ENCODE measurements at places on chromosomes 12 and 14. TPM values are rescaled to one million over a fixed set of nuclear protein-coding genes. Genes with fewer than 3 reads are reported as not detected.

Gene PRB2
- not detected for total RNA-seq

DNA sequence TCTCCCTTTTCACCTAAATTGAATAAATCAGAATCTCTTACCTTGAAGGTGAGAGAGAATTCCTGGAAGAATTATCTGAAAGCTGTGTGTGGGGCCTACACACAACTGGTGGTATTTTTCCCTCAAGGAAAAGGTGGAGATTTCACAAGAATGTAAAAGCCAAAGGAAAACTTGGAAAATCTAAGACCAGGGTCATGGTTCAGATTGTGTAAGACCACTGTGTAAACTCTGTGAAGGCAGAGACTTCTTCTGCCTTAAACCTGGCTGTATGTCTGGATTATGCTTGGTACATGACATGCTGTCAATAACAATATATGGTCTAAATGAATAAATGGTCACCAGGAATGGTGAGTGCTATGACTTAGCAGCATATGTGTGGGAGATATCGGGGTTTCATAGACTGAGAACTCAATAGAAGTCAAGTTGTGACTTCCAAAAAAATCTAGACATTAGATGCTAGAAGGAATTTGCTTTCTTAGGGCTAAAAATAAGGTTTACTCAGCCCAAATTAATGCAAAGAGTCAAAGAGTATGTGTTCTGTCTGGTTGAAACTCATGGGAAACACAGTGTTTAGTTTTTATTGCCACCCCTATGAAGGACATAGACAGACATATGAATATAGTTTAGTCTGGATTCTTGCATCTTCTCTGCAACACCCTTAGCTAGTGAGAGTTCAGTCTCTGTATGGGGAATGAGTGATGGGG lies 163.7 kb downstream of the SNAPC1 start:
- H3K27ac ChIP-seq, result no peak overlapping the region
- H3K36me3 ChIP-seq, result no peaks in the 10 kb centered on the region
- H3K27me3 ChIP-seq, result no peaks in the 10 kb centered on the region
- no peak for DNase-seq

DNA sequence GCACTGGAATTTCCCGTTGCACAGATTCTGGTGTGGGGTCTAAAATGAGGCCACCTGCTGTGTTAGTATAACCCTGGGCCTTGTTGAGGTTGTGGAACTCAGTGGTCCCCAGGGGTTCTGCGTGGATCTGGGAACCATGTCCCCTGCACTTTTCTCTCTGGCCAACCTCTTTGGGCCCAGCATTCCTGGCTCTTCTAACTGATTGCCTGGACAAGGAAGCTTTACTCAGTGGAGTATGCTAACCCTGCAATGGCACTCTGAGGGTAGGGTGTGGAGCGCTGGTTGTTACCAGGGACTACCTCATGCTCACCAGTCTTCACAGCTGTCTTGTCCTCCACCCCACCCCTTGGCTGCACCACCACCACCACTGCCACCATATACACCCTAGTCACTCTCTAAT lies 39.2 kb downstream of the CPM start:
- H3K36me3 ChIP-seq, result no peaks in the 10 kb centered on the region
- H3K4me3 ChIP-seq, result no peak overlapping the region
- no peak for DNase-seq
- no peaks in the 10 kb centered on the region for H3K27me3 ChIP-seq

- H3K27me3 ChIP-seq, result no peaks in the 10 kb centered on the region
- no peaks in the 10 kb centered on the region for H3K36me3 ChIP-seq
- no peak overlapping the region for H3K4me3 ChIP-seq
- H3K27ac ChIP-seq, result no peak overlapping the region
- H3K4me1 ChIP-seq, result no peaks in the 10 kb centered on the region
- DNase-seq, result no peak
Observed at GRCh38 chr14:61152851-61153364, 128.2 kb downstream of the TMEM30B start.

- H3K36me3 ChIP-seq, result no peaks in the 10 kb centered on the region
- no peak for DNase-seq
- H3K4me1 ChIP-seq, result no peaks in the 10 kb centered on the region
- H3K27ac ChIP-seq, result no peak overlapping the region
- H3K27me3 ChIP-seq, result no peaks in the 10 kb centered on the region
Observed at GRCh38 chr14:76639606-76640229, 121.5 kb upstream of the VASH1 start.

Gene KRT77
- total RNA-seq, result not detected

Gene GPR162
- total RNA-seq, result 3.6 TPM

Gene NGDN
- 17.6 TPM for total RNA-seq

DNA sequence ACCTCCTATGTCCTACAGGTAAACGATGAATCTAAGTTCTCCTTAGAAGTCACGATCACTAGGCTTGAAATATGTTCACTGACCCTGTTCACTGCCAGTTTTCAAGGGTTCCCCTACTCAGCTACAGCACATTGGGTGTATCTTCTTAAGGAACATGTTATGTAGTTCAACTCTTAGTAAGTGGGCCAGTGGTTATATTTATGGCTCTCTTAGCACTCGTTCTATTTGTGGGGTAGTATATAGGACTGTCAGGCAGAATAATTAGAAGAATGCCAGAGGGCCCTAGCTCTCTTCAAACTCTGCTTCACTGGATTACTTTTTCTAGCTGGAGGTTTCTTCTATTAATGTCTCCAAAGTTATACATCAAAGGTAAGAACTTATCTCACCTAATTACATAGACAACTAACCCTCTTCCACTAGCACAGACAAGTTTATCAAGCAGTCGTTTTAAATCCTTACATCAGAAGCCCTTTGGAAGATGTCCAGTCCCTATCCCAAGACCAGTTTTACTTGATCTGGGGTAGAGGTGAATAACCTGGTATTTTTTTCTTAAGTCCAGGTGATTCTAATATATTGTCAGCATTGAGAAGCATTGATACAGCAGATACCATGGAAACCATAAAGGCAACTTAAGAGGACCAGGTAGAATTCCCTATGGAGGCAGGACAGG lies 39.6 kb downstream of the ZFYVE26 start:
- H3K27ac ChIP-seq, result no peak overlapping the region
- H3K36me3 ChIP-seq, result no peaks in the 10 kb centered on the region
- DNase-seq, result no peak
- no peaks in the 10 kb centered on the region for H3K4me1 ChIP-seq
- no peak overlapping the region for H3K4me3 ChIP-seq
- H3K27me3 ChIP-seq, result no peaks in the 10 kb centered on the region

DNA sequence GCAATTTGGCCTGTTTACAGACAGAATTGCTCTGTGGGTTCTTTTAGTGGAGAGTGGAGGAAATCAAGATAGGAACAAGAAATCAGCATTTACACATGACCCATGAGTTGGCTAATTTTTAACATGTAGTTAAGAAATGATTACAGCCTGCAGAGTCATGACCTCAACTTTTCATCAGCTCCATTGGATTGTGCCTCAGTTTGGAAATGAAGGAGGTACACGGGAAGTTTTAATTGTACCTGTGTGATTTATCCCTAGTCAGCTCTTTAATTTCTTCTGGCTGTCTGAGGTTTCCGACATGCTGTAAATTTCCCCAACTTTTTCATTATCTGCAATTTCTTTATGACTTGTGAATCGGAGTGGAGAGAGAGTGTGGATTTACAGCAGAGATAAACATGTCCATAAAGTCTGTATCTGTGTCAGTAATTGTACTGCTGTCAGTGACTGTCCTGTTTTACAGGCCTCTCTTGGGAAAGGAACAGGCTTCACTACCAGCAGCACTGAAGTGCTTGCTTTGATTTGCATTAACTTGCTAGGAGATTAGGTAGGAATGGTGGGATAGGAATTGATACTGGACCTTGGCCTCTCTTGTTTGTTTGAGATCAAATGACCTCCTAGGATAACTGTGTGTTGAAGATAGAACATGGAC lies 49.2 kb downstream of the LIN52 start:
- no peak overlapping the region for H3K4me3 ChIP-seq
- H3K27ac ChIP-seq, result no peak overlapping the region
- no peak for DNase-seq
- H3K27me3 ChIP-seq, result no peaks in the 10 kb centered on the region
- H3K4me1 ChIP-seq, result no peaks in the 10 kb centered on the region

- no peak for DNase-seq
- no peaks in the 10 kb centered on the region for H3K4me1 ChIP-seq
- H3K4me3 ChIP-seq, result no peak overlapping the region
- H3K27ac ChIP-seq, result no peak overlapping the region
Observed at GRCh38 chr12:131990066-131990979, 40.6 kb downstream of the EP400 start.

DNA sequence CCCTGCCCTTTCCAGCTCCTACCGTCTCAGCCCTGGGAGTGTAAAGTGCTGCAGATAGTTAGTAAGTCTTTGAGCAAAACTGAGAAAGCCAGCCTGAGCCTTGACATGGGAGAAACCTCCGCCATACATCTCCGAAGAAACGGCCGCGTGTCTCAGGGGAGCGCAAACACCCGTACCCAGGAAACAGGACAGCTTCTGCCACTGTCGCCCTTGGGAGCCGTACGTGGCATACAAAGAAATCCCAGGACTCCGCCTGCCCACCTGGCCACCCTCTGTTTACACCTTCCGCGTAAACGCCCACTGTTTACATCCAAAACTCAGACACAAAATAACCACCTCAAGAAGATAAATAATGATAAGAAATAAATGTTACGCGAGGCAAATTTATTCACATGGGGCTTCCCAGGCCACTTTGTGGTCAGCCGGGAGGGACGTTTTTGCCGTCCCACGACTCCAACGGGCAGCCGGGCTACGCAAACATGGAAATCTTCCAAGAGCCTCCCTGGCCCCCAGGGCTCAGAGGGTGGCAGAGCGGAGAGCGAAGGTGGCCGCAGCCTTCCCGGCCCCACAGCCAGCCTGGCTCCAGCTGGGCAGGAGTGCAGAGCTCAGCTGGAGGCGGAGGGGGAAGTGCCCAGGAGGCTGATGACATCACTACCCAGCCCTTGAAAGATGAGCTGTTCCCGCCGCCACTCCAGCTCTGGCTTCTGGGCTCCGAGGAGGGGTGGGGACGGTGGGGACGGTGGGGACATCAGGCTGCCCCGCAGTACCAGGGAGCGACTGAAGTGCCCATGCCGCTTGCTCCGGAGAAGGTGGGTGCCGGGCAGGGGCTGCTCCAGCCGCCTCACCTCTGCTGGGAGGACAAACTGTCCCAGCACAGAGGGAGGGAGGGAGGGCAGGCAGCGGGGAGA lies at the start of gene BDKRB2:
Gene BDKRB2, plus strand, starts transcription at position 689 of the 908 bp plus-strand sequence. CDS start 32,269 bp downstream, outside the sequence.
- no peaks in the 10 kb centered on the region for H3K36me3 ChIP-seq
- peak within 1 kb of the TSS; percentile 37 for H3K4me3 ChIP-seq
- DNase-seq, result peak; percentile 61
- peaks cover 8% of the 10 kb centered on the region for H3K4me1 ChIP-seq

GRCh38 chr14:100278702-100279101 lies 27.5 kb downstream of the SLC25A29 start:
- no peaks in the 10 kb centered on the region for H3K27me3 ChIP-seq
- no peaks in the 10 kb centered on the region for H3K36me3 ChIP-seq
- no peak for DNase-seq
- H3K4me1 ChIP-seq, result peaks cover 24% of the 10 kb centered on the region

DNA sequence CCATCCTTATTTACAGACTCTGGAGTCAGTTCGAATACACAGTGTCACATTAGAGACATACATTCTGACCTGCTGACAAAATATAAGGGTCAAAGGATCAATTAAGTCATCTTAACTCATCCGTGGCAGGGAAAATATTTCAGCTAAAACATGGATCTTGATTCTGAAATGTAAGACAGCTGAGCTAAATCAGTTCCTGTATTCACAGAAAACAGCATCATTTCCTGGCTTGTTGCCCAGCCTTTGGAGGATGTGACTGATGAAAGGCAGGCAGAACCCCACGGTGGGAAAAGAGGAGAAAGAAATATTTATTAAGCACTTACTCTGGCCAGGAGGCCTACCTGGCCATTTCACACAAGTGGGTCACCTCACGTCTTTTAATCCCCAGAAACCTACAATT lies 101.9 kb downstream of the GAS2L3 start:
- H3K4me1 ChIP-seq, result no peaks in the 10 kb centered on the region
- peaks cover 13% of the 10 kb centered on the region for H3K27me3 ChIP-seq

DNA sequence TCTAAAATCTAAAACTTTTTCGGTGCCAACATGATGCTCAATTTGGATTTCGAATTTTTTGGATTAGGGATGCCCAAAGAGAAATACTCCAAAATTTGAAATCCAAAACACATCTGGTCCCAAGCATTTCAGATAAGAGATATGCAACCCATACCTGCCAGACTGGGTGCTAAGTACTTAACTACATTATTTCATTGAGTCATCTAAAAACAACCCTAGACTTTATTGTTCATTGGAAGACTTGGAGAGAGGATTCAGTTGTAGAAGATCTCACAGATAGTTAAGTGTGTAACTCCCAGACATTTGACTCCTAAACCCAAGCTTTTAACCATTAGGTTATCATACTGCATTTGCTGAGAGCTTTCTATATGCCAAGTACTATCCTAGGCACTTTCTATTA lies 102.2 kb downstream of the BCAT1 start:
- H3K27me3 ChIP-seq, result no peaks in the 10 kb centered on the region
- no peaks in the 10 kb centered on the region for H3K36me3 ChIP-seq
- H3K4me3 ChIP-seq, result no peak overlapping the region
- no peaks in the 10 kb centered on the region for H3K4me1 ChIP-seq

GRCh38 chr12:124828264-124829007 lies 35.2 kb downstream of the SCARB1 start:
- H3K4me1 ChIP-seq, result peaks cover 2% of the 10 kb centered on the region
- H3K36me3 ChIP-seq, result no peaks in the 10 kb centered on the region

- no peak for DNase-seq
- no peak overlapping the region for H3K4me3 ChIP-seq
- H3K4me1 ChIP-seq, result no peaks in the 10 kb centered on the region
- no peaks in the 10 kb centered on the region for H3K36me3 ChIP-seq
- no peaks in the 10 kb centered on the region for H3K27me3 ChIP-seq
- H3K27ac ChIP-seq, result no peak overlapping the region
Observed at GRCh38 chr12:58576916-58577315, 343.4 kb downstream of the LRIG3 start.

GRCh38 chr12:17971850-17972249 lies 118.1 kb downstream of the RERGL start:
- no peaks in the 10 kb centered on the region for H3K27me3 ChIP-seq
- no peak overlapping the region for H3K4me3 ChIP-seq
- no peaks in the 10 kb centered on the region for H3K4me1 ChIP-seq
- DNase-seq, result no peak
- no peaks in the 10 kb centered on the region for H3K36me3 ChIP-seq

Gene PLEK2
- not detected for total RNA-seq

Gene LTB4R2
- total RNA-seq, result 1.6 TPM

GRCh38 chr12:91753649-91754048 lies 392.0 kb downstream of the BTG1 start:
- H3K36me3 ChIP-seq, result no peaks in the 10 kb centered on the region
- no peaks in the 10 kb centered on the region for H3K4me1 ChIP-seq
- DNase-seq, result no peak
- no peak overlapping the region for H3K4me3 ChIP-seq
- H3K27me3 ChIP-seq, result no peaks in the 10 kb centered on the region
- H3K27ac ChIP-seq, result no peak overlapping the region

Gene CEBPE
- not detected for total RNA-seq

GRCh38 chr14:59228421-59228820 lies 40.0 kb downstream of the DAAM1 start:
- no peaks in the 10 kb centered on the region for H3K36me3 ChIP-seq
- no peak overlapping the region for H3K4me3 ChIP-seq
- peak overlapping the region; percentile 66 for H3K27ac ChIP-seq
- peaks cover 83% of the 10 kb centered on the region for H3K4me1 ChIP-seq
- no peaks in the 10 kb centered on the region for H3K27me3 ChIP-seq
- no peak for DNase-seq

Gene GDF3
- total RNA-seq, result not detected

Gene GALNT6
- 0.77 TPM for total RNA-seq

Gene CBLN3
- total RNA-seq, result 4.9 TPM

Measured in heart left ventricle (tissue), 16 donors.